ENCODE measurements at places on chromosomes 1 and 21. TPM values are rescaled to one million over a fixed set of nuclear protein-coding genes. Genes with fewer than 3 reads are reported as not detected.

The VWA5B1 gene
- polyA plus RNA-seq = 0.22 TPM

The ANGPTL7 gene
- 1.2 TPM for polyA plus RNA-seq

The BMP8A gene
- polyA plus RNA-seq = not detected

The FAM151A gene
- polyA plus RNA-seq = 3.2 TPM

The C1orf53 gene
- 13.8 TPM for polyA plus RNA-seq

The HES3 gene
- polyA plus RNA-seq = not detected

The CXADR gene
- polyA plus RNA-seq = 7.8 TPM

The KRTAP12-2 gene
- not detected for polyA plus RNA-seq

The SHISAL2A gene
- polyA plus RNA-seq = 8.1 TPM

The KIF14 gene
- polyA plus RNA-seq = 2.0 TPM

The CCDC17 gene
- polyA plus RNA-seq = 2.3 TPM

The FCER1A gene
- polyA plus RNA-seq = not detected

DNA sequence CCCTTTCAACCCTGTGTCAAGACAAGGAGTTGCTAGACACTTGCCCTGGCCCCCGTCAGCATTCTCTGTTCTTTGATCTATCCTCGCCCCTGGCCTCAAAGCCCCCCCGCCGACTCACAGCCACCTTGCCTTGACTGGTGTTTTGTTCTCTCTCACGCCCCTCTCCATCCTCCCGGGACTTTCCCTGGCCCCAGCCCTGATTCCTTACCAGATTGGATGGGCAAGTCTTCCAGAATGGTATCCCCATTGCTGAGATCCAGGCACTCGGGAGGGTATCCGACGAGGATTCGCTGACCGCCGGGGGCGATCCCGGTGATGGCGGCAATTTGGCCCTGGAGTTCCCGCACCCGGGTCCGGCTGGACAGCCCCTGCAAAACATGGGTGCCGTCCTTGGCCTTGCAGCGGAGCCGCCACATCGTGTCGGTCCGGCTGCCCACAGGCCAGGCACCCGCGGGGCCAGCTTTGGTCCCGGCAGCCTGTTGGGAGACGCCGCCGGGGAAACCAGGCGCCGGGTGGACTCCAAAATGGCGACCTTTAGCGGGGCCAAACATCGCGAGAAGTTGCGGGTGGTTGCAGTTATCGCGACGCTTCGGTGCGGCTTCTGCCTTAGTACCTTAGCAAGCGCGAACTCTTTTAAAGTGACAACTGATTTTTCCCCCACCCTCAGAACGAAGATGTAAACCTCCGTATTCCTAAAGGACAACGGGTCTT, 373 bp downstream of the YOD1 start:
- peaks cover 28% of the 10 kb centered on the region for H3K36me3 ChIP-seq
- peak overlapping the region; percentile 90 for H3K4me3 ChIP-seq
- DNase-seq = peak; percentile 95
- H3K4me1 ChIP-seq = peaks cover 52% of the 10 kb centered on the region
- H3K27me3 ChIP-seq = no peaks in the 10 kb centered on the region
- H3K27ac ChIP-seq = peak overlapping the region; percentile 92

DNA sequence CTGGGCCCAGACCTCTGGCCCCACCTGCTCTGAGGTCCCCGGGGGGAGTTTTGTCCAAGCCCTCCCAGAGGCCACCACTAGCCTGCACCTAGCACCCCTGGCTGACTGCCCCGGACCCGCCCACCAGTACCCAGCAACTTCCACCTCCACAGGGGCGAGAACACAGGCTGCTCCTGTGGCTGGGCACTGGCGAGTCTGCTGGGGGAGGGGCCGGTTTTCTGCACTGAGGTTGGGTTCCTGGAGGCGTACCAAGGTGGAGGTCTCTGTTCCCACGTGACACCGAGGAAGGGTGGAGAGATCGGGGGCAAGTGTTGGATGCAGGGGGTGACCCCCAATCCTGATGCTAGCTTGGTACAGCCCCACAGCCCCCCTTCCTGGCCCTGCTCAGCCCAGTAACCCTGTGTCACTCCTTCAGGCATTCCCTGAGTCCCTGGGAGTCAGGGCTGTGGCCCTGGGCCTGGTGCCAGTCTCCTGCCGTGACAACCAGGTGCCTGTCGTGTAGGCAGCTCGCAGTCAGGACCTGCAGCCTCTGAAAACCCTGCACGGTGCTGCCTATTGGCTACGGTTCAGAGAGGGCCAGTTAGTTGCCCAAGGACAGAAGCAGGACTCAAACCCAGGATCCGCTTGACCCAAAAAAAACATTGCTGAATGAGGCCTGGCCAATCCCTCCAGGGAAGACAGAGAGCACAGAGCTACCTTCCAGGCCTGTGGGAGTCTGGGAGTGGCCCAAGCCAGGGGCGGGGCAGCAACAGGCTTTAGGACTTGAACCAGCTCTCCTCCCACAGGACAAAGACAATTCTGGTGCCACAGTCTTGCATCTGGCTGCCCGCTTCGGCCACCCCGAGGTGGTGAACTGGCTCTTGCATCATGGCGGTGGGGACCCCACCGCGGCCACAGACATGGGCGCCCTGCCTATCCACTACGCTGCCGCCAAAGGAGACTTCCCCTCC, 3.1 kb downstream of the ESPN start:
- H3K27me3 ChIP-seq = peaks cover 31% of the 10 kb centered on the region
- no peak overlapping the region for H3K4me3 ChIP-seq
- DNase-seq = no peak
- H3K36me3 ChIP-seq = no peaks in the 10 kb centered on the region

DNA sequence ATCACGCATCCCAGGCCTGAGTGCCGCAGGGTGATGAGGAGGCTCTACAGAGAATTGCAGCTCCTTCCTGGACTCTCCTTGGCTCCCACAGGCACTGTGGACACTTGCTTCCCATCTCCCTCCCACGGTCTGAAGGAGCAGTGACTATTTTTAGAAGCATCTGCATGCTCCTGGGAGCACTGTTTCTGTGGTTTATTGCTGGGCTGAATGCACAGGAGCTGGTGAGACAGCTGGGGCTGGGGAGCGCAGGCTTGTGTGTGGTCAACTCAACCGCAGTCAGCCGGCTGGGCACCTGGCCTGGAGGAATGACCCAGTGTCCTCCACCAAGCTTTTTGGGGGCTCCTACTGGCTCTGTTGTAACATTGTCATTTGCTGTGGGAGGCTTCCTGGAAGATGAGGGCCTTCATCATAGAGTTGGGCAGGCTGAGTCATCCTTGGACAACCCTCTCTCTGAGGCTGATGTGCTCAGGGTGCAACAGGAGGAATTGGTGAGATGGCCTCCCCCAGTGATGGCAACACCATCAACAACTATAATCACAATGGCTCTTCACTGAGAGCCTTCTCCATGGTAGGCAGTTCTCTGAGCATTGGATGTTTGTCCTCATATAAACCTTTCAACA, 1.7 kb downstream of the NFASC start:
- peak; percentile 64 for DNase-seq
- H3K4me1 ChIP-seq = peaks cover 32% of the 10 kb centered on the region
- H3K27ac ChIP-seq = peak overlapping the region; percentile 55
- H3K36me3 ChIP-seq = no peaks in the 10 kb centered on the region
- H3K4me3 ChIP-seq = no peak overlapping the region

GRCh38 chr1:21295002-21295401, 4.7 kb upstream of the ECE1 start:
- peak overlapping the region; percentile 50 for H3K27ac ChIP-seq
- no peak for DNase-seq
- H3K4me3 ChIP-seq = no peak overlapping the region
- H3K27me3 ChIP-seq = no peaks in the 10 kb centered on the region
- H3K36me3 ChIP-seq = no peaks in the 10 kb centered on the region

- H3K4me3 ChIP-seq = no peak overlapping the region
- H3K27ac ChIP-seq = no peak overlapping the region
- H3K36me3 ChIP-seq = no peaks in the 10 kb centered on the region
- H3K27me3 ChIP-seq = no peaks in the 10 kb centered on the region
- no peak for DNase-seq
- no peaks in the 10 kb centered on the region for H3K4me1 ChIP-seq
Measured at GRCh38 chr1:228996281-228996680, 261.0 kb downstream of the RHOU start.

DNA sequence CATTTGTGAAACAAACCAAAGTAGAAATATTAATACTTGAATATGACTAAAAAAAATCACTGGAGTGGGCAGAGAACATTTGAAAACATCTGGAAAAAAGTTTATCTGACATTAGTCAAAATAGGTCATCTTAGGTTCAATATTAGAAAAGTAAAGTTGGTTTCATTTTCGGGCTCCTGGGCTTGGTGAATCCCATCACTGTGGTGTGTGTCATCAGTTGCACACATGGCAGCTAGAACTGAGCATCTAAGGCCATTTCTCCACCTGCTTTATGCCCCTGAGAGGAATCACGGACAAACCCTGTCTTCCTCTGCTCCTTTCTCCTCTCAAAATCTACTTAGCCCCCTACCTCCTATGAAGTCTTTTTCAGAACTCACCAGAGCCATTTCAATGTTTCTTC, 5.4 kb downstream of the HSD11B1 start:
- H3K4me3 ChIP-seq = no peak overlapping the region
- no peak for DNase-seq
- no peaks in the 10 kb centered on the region for H3K27me3 ChIP-seq
- no peak overlapping the region for H3K27ac ChIP-seq

- H3K27me3 ChIP-seq = no peaks in the 10 kb centered on the region
- no peak overlapping the region for H3K4me3 ChIP-seq
- H3K36me3 ChIP-seq = no peaks in the 10 kb centered on the region
- H3K27ac ChIP-seq = no peak overlapping the region
Measured at GRCh38 chr1:62299426-62300200, 19.6 kb downstream of the KANK4 start.

GRCh38 chr1:37131281-37131680, 97.0 kb upstream of the GRIK3 start:
- no peak overlapping the region for H3K27ac ChIP-seq
- DNase-seq = no peak
- no peaks in the 10 kb centered on the region for H3K4me1 ChIP-seq

GRCh38 chr1:215114154-215114933, 31.8 kb downstream of the KCNK2 start:
- no peak overlapping the region for H3K27ac ChIP-seq
- no peak for DNase-seq
- no peaks in the 10 kb centered on the region for H3K36me3 ChIP-seq
- no peak overlapping the region for H3K4me3 ChIP-seq

GRCh38 chr1:95369985-95370690, 136.1 kb downstream of the RWDD3 start:
- no peak overlapping the region for H3K4me3 ChIP-seq
- no peaks in the 10 kb centered on the region for H3K4me1 ChIP-seq
- H3K36me3 ChIP-seq = no peaks in the 10 kb centered on the region
- DNase-seq = no peak

- H3K4me1 ChIP-seq = peaks cover 37% of the 10 kb centered on the region
- H3K27ac ChIP-seq = peak overlapping the region; percentile 87
- DNase-seq = no peak
- no peaks in the 10 kb centered on the region for H3K27me3 ChIP-seq
- no peaks in the 10 kb centered on the region for H3K36me3 ChIP-seq
- no peak overlapping the region for H3K4me3 ChIP-seq
Measured at GRCh38 chr1:225509376-225509707, 81.5 kb upstream of the LBR start.

DNA sequence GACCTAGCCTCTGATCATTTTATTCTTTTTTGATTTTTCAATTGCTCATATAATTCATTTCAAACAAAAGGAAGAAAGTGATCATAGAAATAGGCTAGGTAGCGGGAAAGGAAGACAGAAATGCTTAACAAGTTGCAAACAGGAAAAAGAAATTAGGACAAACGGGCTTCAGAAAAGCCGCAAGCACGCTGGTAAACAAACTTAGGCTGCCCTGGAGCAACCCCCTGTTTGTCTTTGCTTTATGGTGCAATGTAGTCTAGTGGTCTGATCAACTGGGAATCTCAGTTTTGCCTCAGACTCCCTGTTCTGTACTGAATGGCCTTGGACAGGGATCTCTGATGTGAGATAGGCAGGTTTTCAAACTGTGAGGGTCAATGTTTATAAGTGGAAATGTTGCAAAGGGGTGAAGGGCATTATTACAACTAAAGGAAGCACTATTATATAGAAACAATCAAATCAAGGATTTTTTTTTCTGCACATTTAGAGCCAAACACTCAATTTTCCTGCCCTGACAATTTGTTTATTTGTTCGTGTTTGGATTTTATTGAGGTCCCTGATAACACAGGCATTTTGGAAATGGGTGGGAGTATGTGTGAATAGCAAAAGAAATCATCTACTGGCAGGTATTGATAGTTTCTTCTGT, 146.8 kb upstream of the NRIP1 start:
- DNase-seq = no peak
- no peak overlapping the region for H3K27ac ChIP-seq
- H3K4me1 ChIP-seq = no peaks in the 10 kb centered on the region
- H3K4me3 ChIP-seq = no peak overlapping the region
- H3K36me3 ChIP-seq = no peaks in the 10 kb centered on the region
- H3K27me3 ChIP-seq = no peaks in the 10 kb centered on the region

DNA sequence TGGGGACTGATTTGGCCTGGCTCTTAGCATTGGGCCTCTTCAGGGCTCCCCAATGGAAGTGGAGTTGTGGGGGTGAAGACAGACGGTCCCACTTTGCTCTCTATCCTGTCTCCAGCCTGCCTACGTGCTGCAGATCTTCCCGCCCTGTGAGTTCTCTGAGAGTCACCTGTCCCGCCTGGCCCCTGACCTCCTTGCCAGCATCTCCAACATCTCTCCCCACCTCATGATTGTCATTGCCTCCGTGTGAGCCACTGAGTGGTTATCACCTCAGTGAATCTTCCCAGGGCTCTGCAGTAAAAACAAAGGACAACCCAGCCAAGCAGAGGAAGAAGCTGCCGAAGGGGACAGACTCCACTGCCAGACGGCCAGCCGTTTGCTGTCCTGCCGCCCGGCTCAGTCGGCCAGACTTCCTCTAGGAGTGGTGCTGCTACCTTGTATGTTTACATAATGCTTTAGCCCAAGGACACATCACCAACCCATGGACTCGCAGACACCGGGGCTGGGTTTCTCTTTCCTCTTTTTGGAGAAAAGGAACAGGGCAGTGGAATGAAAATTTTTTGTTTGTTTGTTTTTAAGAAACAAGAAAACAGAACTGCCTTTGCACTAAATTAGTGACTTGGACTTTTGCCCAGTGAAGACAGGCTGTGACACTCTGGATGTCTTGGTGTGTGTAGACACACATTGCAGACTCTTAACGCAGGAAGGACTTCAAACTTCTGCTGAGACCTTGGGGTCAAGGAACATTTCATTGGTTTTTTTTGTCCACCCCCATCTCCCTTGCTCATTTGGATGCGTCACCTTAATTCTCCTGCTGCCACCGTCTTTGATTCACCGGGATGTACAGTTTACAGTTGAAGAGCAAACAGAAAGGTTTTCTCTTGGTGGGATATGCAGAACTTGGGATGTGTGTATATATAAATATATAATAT, 36.5 kb downstream of the ZBTB17 start:
- H3K4me3 ChIP-seq = no peak overlapping the region
- peak; percentile 81 for DNase-seq
- H3K36me3 ChIP-seq = peaks cover 57% of the 10 kb centered on the region
- no peaks in the 10 kb centered on the region for H3K27me3 ChIP-seq
- peak overlapping the region; percentile 65 for H3K27ac ChIP-seq
- peaks cover 15% of the 10 kb centered on the region for H3K4me1 ChIP-seq
